ENCODE measurements at places on chromosomes 5 and 9.
A peak's percentile ranks its signal among the peaks of the same experiment; 100 is the strongest.

DNA sequence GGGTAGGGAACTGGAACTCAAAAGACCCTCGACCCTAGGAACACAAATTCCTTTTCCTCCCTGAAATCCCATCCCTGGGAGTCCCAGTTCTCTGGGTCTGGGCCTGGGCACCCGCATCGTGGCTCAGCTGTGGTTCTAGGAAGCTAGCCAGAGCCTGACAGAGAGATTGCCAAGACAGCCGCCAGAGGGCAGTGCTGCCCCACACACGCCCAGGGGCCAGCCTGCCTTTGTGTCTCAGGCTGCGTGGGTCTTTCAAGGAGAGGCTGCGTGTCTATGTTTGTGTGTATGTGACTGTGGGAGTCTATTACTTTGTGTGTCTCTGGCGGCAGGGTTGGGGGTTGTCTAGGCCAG is 32.0 kb upstream of the TTLL11 start:
- DNase-seq = peak; percentile 12

GRCh38 chr9:32554107-32554506 is 1.7 kb upstream of the TOPORS start:
- DNase-seq = no peak

- DNase-seq = no peak
Measured at GRCh38 chr5:151110122-151110681, 29.4 kb upstream of the TNIP1 start.

DNA sequence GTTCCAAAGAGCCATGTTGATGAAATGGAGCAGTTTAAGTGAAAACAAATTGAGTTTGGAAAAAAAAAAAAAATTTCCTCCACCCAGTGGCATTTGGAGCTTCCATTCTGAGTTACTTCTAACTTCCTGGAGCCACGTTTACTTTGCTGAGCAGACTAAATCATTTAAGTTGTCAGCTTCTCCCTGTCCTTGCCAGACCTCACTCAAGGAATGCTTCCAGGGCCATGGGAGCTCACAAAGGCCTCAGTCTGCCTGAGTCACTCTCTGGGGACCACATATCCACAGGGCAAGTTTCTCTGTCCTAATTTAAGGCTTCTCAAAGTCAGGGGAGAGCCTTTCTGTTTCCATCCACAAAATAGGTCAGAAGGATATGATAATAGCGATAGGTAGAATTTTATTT is 210.3 kb upstream of the TNC start:
- DNase-seq = peak; percentile 96

DNA sequence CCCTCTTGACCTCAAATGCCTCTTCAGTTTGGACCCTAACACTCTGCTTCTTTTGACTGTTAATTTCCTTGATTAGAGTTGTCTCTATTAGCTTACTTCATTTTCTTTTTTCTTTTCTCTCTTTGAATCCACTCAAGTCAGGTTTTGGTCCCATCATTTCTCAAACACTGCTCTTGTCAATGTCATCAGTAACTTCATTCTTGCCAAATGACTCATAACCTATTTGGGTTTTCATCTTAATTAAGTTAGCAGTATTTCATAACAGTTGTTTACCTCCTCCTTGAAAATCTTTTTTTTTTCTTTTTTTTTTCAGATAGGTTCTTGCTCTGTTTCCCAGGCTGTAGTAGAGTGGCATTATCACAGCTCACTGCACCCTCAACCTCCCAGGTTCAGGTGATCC is 119.6 kb downstream of the PARP8 start:
- DNase-seq = no peak

DNA sequence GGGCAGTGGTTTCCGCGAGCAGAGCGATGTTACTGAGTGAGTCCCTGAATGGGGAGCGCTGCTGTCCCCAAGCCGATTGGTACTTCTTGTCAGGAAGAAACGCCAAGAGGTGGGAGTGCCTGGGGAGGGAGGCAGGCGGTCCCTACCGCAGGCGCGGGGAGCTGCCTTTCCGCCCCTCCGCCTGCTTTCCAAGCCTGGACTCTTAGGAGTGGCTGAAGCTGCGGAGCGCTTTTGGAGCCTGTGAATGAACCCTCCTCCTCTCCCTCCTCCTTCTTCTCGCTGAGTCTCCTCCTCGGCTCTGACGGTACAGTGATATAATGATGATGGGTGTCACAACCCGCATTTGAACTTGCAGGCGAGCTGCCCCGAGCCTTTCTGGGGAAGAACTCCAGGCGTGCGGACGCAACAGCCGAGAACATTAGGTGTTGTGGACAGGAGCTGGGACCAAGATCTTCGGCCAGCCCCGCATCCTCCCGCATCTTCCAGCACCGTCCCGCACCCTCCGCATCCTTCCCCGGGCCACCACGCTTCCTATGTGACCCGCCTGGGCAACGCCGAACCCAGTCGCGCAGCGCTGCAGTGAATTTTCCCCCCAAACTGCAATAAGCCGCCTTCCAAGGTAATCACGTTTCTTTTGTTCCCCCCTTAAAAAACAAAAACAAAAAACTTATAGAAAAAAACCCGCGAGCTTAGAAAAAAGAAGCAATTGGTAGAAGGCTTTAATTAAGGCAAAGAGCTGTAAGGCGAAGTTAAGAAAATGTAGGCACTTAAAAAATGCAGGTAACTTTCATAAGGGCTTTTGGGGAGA is at the start of gene VCAN:
TSS of gene VCAN (plus strand) at position 340 of the 808 bp plus-strand sequence. CDS start 11,775 bp downstream, outside the sequence.
- peak; percentile 71 for DNase-seq

DNA sequence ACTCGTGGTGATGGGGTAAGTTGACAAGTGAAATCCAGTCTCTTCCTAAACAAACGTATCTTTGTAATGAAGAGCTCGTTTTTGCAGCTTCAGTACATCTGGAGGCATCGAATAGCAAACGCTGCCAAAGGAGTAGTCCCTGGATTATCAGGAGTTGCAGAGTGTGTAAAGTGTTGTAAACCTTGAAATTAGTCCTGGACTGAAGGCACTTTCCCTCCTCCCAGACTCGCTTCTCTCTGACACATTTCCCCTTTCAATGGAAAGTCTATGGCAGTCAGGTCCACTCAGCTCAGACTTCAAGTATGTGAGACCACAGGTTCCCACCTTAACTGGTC is 1.5 kb upstream of the PBX3 start:
- DNase-seq = no peak

GRCh38 chr5:39137819-39138451 is 63.7 kb upstream of the RICTOR start:
- no peak for DNase-seq

GRCh38 chr5:107359033-107359915 is 311.5 kb downstream of the EFNA5 start:
- no peak for DNase-seq

- DNase-seq = no peak
Measured at GRCh38 chr9:7579351-7579750, 220.2 kb downstream of the DMAC1 start.

DNA sequence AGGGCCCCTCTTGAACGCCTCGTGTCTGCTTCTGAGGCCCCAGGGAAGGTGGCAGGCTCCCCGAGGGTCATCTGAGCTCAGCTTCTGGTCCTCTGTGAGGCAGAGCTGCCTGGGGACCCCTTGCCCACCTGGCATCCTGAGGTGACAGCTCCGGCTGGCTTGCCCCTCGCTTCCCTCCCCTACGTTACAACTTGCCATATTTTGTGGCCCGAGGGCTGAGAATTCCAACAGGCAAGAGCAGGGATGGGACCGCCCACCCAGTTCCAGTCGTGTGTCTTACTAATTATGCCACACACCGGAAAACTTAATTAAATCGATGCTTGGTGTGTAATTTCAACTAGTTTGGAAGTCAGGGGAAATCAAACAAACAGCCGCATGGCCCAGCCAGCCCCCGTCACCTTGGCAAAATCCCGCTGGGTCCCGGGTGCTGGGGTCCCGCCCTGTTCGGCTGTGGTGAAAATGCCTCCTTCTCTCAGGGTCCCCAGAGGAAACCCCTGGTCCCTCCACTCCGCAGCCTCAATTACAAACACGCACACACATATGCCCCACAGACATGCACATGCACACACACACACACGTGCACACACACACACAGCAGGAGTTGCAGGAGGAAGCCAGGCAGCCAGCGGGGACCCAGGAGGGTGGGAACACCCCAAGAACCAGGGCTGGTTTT is 221.0 kb upstream of the IER5L start:
- no peak for DNase-seq

GRCh38 chr5:180330810-180331646 is 22.1 kb downstream of the GFPT2 start:
- DNase-seq = peak; percentile 97

DNA sequence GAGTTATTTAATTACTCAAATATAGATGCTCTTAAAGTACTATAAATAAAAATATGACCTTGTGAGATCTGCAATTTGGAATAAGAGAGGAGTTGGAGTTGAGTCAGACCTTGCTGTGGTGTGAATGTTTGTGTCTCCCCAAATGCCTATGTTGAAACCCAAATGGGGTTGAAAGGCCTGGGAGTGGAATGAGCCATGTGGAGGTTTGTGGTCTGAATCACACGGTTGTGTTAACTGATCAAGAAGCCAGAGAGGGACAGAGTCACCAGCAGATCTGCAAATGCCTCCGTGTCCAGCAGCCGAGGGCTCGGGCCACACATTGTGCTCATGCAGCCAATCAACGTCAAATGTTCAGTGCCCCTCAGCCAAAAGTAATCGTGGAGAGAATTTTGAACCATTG is 404.4 kb downstream of the ICE1 start:
- peak; percentile 7 for DNase-seq

GRCh38 chr9:80794197-80794596 is 895.1 kb downstream of the TLE1 start:
- DNase-seq = no peak

DNA sequence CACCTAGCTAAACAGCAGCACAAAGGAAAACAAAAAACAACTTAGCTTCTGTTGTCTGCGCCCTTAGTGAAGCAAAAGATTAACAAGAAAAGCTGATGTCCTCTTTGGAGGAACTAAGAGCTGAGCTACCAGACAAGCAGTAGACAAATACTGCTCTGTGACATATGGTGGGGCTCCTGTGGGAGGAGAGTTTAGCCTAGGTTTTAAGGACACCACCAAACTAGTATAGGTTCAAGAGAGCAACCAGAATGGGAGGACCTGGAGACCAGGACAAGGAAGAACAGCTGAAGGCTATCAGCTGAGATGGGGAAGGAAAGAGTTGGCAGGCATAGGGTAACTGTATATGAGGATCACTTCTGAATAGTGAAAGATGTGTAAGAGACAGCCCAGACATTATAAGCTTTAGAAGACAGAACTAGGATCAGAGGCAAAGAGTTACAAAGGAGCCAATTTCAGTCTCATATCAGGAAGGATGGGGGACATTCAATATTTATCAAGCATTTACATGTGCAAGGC is 27.2 kb downstream of the FBXW2 start:
- DNase-seq = no peak

DNA sequence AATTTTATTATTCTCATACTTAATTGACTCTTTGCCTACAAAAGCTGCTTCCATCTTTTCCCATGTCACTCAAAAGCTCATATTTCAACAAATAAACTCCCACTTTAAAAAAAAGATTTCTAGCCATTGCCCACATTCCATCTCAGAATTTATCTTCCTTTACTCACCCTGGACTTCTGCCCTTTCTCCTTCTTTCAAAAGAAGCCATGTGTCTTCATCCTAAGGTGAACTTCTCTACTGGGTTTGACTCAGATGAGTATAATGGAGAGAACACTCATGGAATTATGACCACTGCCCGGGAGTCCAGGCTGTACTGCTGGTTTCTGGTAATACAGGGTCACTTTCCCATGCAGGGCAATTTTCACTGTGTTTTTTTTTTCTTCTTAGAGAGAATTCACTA is 548.5 kb upstream of the ZNF462 start:
- no peak for DNase-seq

GRCh38 chr5:134141331-134142050 is 27.0 kb downstream of the TCF7 start:
- DNase-seq = no peak

DNA sequence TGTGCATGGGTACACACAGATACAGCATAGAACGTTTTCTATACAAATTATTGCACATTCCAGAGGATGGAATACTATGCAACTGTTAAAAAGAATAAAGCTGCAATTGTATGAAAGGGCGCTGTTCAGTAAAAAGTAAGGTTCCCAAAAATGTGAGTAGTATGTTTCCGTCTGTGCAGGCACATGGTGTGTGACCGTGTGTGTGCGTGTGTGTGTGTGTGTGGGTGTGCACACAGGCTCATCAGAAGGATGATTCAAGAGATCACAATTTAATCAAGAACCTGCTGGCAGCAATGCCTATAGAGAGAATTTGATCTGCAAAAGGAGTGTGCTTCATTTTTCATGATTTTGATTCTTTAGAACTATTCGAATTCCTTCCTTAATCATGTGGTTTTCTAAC is 76.3 kb downstream of the SEMA4D start:
- DNase-seq = no peak

DNA sequence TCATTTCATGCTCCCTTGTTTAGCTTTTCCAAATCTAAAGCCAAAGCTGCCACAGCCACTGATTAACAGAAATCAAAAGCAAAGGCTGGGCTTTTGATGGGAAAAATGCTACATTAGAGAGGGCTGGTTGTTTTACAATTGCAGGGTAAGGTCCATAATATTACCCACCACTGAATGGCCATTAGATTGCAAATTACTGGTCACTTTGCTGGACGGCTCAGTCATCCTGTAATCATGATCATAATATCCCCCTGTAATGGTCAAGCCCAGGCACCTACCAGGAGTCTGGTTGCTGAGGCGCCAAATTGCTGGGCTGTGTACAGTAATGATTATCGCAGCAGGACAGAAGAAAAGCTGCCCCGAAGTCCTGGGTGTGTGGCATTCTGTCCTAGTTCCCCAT is 286.5 kb downstream of the ZSWIM6 start:
- DNase-seq = no peak

- no peak for DNase-seq
Measured at GRCh38 chr5:94524841-94525697, 93.3 kb downstream of the KIAA0825 start.

DNA sequence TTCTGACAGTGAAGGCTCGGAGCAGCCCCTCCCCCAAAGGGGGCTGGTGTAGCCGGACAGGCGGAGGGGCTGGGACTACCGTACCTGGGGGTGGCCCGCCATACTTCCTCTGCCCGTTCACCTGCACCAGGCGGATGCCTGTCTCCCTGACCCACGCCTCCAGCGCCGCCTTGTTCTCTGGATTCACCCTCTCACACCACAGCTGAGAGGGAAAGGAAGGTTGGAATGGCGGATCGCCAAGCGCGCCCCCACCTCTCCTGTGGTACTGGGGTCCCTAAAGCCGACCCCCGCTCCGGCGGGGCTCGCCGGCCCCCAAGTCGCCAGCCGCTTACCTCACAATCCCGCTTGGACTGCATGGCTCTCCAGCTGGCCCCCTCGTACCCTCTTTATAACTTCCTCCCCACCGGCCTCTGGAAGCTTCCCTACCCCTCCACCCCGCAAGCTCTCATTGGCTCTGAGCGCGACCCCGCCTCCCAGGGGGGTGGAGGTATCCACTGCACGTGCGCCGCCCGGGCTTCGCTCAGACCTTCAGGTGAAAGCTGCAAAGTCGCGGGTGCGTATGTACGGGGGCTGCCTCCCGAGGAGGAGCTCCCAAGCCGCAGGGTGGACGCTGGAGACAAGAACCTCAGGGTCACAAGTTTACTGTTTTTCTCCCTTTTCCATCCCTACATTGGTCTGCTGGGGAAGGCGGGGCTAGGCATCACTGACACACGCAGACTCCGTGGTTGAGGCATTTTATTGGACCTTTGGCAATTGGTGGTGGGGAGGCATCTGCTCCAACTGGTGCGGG is at the start of gene DND1:
TSS of gene DND1 (minus strand) at position 390 of the 790 bp plus-strand sequence. CDS start at position 356, 34 bp downstream.
- DNase-seq = no peak

Measured in GM04503 (cell line).